KBM-7 (cell line): ENCODE measurements at places on chromosomes 3 and 15.

DNA sequence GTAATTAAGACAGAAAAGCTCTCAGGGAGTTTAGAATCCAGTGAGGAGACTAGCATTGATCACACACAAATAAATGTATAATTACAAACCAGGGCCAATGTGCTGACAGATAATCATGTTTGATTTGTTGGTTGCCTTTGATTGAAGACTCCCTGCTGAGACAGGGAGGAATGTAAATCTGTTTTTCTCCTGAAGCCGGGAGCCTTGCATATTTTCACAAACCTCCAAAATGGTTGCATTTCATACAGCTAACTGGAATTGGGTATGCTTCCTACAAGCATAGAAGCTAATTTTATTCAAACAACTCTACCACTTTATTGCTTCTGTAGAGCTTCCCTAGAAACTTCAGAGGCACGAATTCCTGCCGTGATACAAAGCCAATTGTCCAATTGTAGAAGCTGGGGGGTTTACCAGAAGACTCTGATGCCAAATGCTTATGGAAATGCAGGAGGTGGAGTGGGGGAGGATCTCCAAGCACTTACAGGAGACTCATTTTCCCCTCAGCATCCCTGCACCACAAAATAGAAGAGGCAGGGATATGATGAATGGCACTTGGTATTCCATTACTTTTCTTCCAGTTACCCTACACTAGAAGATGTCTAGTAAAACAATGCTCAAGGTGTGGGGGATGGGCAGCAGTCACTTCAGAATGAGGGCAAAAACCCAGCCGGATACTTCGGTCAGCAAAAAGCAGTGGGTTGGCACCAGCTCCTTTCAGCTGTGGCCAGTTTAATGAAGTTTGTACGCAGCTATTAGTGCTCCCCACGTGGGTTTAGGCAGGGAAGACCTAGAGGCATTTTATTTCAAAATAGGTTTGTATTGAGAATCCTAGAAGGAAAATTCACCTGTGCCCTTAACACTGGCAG lies 11.4 kb upstream of the MEX3B start:
- no peak for DNase-seq

- no peak for DNase-seq
These were observed 221.2 kb downstream of the NTRK3 start for GRCh38 chr15:88035381-88035780.

DNA sequence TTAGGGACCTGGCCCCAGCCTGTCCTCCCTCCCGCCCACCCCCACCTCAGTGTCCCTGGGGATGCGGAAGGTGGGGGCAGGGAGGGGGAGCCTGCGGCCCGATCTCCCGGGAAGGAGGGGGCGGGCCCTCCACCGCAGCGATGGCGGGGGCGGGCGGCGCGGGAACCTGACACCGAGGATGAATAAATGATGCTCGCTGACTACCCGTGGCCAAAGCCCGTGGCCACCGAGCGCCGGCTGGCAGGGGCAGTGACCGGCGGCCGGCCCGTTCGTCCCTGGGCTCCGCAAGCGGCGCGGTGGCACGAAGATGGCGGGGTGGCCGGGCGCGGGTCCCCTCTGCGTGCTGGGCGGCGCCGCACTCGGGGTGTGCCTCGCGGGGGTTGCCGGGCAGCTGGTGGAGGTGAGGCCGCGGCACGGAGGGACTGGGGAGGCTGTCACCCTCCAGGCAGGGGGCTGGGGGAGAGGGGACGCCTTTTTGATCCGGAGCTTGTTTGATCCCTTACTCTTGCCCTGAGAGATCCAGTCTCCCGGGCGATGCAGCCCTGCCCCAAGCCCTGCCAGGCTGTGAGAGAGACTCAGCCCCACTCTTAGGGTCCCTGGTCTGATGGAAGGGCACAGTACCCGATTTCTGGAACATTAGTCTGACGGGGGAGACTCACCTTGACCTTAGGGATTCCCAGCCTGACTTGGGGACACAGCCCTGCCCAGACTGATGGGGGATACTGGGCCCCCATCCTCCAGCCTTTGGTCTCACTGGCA lies at the start of gene TMIE:
TSS of gene TMIE (plus strand) at position 212 of the 759 bp plus-strand sequence. CDS start at position 308, 96 bp downstream.
- no peak for DNase-seq

- no peak for DNase-seq
These were observed 31.8 kb downstream of the GSK3B start for GRCh38 chr3:120062474-120062873.

DNA sequence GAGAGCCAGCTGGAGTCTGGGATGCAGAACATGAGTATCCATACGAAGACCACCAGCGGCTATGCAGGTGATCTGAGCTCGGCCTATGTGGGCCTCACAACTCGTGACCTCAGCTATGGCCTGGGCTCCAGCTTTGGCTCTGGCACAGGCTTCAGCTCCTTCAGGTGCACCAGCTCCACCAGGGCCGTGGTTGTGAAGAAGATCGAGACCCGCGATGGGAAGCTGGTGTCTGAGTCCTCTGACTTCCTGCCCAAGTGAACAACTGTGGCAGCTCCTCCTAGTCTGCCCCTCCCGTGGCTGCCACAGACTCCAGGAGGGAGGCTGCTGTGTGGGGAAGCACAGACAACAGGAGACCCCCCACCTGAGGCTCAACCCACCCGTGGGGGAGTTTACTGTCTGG lies 3.6 kb upstream of the KPNA4 start:
- DNase-seq: peak; percentile 18

DNA sequence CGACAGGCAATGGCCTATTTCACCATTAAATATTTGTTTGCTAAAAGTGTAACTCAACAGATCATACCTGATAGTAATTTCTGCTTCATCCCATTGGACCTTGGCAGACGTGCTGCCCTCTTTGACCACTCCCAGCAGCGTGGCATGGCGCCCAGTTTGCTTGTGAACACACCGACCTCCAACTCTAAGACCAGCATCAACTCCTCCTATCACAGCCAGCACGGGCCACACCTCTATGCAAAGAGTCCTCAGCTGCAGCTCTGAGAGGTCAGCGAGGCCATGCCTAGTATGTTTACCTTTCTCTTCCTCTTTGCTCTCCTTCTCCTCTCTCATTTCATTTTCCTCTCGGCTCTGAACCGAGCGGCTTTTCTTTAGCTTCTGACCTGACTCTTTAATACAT lies 80.6 kb downstream of the FBXL22 start:
- no peak for DNase-seq

GRCh38 chr15:74444106-74445062 lies 10.6 kb upstream of the SEMA7A start:
- no peak for DNase-seq

- no peak for DNase-seq
These were observed 33.1 kb downstream of the RASGRP1 start for GRCh38 chr15:38531509-38531908.

DNA sequence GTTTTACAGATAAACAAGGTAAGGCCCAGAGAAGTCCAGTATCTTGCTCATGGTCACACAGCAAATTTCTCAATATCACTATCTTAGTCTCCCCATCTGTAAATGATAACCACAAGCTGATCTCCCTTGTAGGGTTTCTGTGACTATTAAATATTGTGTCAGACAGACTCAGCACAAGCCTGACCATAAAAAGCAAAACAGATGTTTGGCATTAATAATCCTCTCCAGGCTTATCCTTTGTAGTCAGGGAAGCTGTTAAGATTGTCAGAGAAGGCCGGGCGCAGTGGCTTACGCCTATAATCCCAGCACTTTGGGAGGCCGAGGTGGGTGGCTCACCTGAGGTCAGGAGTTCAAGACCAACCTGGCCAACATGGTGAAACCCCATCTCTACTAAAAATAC lies 173.2 kb upstream of the PRICKLE2 start:
- DNase-seq: no peak

DNA sequence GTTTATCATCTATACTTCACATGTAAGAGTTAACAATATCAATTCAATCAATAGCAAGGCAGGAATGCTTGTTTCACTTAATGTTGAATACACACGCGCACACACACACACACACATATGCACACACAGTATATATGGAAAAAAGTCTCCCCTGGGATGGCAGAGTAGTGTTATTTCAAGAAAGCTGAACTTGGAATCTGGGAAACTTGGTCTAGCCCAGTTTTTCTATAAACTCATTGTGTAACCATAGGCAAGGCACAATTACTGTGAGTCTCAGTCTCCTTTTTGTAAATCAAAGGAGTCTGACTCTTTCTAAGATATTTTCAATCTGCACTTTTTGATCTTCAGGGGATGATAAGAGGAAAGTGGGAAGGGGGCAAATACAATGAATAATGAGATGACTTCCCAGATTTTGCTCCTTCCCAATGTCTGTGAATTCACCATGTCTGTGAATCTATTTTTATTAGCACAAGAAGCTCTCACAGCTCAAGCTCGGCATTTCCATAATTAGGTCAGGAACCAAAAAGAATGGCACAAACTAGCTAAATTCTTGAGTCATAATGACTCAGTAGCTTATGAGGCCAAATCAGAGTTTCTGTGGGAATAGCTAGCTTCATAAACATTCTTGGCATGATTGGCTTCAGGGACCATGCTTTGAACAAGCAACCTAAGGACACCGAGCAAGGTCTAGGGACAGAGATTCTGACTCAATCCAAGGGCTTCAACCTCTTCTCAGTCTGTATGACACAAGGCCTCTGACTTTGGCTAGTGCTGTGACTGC lies 227.4 kb upstream of the DCBLD2 start:
- no peak for DNase-seq

DNA sequence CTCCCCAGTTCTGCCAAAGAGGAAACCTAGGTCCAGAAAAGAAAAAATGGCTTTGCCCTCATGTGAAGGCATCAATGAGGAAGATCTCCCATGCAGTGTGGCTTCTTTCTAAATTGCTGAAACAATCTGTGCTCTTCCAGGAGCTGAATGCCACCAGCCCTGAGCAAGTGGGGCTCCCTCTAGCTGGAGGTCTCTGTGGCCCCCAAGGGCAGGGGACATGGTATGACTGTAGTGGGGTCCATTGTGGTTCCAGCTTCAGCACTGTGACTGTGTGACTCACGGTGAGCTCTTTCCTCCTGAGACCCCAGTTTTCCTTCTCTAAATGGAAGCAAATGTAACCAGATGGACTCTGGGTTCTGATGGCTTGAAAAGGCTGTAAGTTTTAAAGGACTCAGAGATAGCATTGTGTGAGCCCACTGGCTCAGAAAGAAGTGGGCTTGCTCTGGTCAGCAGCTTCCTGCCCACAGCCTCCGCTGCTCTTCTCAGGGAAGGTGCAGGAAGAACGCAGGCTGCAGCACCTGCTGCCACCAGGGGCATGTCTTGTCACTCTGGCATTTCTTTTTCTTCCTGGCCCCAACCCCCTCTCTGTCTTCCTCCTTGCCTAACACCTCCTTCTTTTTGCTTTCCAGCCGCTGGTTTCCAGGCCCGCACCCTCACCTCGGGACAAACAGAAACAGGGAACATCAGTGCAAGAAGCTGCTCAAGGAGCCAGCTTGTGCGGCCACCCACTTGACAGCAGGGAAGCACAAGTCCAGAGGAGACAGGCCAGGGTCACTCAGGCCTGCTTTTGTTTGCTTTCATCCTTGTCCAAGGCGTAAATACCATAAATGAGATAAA lies 5.8 kb upstream of the CXCR6 start:
- no peak for DNase-seq
